ENCODE measurements at places on chromosomes 4 and X.

GRCh38 chr4:139884438-139884837, 218.8 kb downstream of the MGST2 start:
- DNase-seq = peak; percentile 93

- DNase-seq = no peak
Measured at GRCh38 chr4:31701256-31701655, 981.1 kb downstream of the PCDH7 start.

DNA sequence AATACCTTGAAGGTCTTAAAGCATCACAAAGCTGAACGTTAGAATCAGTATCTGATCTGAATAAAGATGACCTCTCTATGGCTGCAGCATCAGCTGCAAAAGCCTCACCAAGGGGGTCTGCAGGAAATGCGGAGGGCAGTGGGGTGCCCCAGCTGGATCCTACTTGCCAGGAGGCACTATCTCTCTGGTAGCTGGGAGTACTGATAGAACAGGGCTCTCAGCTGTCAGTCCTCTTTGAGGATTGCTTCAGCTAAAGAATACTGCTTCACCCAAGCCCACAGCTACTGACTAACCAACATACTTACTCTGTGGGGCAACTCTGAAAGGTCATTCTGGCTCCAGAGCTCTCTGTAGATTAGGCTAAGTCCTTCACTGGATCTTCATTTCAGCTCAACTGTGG, 112.5 kb upstream of the ZFP42 start:
- DNase-seq = no peak

DNA sequence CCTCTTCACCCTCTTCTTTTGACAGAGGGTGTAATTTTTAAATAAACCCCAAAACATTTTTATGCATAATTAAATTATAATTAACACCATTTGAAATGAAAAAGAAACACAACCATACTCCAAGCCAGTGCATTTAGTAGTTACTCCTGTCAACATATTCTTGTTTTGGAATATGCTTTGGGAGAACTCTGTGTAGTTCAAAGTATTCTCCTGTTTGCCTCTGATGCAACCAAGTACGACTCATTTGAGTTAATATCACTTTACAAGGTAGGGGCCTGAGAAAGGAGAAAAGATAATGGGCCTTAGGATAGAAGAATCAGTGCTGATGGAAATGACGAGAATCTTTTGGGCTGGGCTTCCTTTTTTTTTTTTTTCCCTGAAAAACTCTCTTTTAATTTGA, 2.7 kb downstream of the PTPN13 start:
- DNase-seq = no peak

GRCh38 chr4:213971-214370, 89.7 kb downstream of the ZNF718 start:
- DNase-seq = no peak

DNA sequence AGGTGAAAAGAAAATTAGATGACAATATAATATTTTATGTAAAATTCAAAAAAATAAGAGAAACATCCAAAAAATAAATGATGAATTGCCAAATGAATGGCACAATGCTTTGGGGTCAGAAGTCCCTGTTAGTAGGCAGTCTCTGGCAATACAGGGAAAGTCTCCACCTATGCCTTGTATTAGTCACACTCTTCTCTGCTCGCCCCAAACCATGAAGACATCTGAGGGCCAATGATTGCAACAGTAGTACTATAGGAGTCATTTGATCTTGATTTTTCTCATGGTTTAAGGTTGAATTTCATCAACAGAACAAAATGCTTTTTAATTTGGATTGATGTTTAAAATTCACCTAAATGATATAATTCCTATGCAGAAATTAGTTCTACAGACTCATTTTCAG, 3.9 kb upstream of the PRSS12 start:
- no peak for DNase-seq

DNA sequence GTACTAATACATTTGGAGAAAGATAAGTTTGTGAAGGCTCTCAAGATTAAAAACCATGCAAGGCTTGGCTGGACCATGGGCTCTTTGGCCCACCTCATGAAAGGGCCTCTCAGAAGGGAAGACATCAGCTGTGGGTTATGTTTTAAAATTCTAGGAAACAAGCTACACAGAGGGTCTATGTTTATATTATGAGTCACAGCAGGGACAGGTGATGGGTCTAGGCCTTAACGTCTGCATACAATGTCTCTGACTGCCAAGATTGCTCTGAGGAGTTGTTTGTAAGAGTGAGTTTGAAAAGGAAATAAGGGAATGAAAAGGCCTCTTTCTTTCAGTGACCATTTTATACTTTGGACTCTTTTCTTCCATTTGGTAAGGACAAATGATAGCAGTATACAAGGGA, 77.0 kb upstream of the ARMCX2 start:
- DNase-seq = peak; percentile 29

DNA sequence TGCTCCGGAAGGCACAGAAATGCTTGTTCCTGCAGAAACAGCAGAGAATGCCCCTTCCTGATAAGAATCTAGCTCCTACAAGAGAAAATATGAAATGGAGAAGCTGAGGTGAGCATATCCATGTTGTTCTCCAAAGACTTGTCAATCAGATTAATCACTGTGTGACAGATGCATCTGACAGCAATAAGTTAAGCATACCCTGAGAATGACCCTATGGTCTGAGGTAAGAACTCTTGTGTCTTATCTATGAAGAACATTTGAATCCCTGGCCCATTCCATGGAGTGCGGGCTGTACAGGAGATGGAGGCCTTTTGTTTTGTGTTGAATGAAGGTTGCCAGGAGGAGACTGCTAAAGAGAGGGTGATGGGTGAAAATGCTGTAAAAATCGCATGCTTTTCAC, 21.5 kb upstream of the ASB5 start:
- DNase-seq = no peak

DNA sequence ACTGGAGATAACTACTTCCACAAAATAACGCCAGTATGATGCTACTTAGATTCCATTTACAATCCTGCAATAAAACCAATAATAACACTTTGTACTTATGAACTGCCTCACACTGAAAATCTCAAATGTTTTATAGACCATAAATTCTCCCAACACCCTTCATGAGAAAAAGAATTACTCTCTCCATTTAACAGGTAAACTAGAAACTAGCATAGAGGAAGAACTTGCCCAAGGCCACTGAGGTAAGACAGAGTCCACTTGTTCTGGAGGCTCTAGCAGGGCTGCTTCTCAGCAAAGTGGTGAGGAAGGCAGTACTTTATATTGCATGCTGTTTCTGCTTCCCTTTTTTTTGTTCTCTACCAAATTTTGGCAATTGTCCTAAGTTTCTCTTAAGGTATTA, 11.5 kb upstream of the BMP3 start:
- DNase-seq = no peak

- peak; percentile 46 for DNase-seq
Measured at GRCh38 chrX:50747471-50747900, 66.5 kb downstream of the SHROOM4 start.

GRCh38 chr4:73754934-73755333, 14.6 kb downstream of the CXCL8 start:
- DNase-seq = no peak

GRCh38 chr4:46586566-46586965, 196.6 kb upstream of the GABRA2 start:
- DNase-seq = no peak

DNA sequence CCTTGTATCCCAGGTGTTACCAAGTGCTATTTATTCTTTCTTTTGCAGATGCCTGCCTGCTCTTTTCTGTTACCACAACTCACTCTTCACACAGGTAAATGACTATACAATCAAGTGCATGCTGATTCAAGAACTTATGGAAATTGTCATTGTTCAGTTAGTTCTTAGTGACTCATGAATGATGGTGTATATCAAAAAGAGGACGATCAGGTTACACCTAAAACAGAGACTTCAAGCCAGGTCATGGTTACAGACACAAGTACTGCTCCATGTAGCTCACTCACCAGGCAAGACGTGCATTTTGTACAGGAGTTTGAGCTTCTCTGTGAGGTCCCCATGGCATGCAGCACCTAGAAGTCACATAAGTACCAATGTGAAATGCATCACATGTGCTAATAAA, 59.3 kb upstream of the UCP1 start:
- no peak for DNase-seq

DNA sequence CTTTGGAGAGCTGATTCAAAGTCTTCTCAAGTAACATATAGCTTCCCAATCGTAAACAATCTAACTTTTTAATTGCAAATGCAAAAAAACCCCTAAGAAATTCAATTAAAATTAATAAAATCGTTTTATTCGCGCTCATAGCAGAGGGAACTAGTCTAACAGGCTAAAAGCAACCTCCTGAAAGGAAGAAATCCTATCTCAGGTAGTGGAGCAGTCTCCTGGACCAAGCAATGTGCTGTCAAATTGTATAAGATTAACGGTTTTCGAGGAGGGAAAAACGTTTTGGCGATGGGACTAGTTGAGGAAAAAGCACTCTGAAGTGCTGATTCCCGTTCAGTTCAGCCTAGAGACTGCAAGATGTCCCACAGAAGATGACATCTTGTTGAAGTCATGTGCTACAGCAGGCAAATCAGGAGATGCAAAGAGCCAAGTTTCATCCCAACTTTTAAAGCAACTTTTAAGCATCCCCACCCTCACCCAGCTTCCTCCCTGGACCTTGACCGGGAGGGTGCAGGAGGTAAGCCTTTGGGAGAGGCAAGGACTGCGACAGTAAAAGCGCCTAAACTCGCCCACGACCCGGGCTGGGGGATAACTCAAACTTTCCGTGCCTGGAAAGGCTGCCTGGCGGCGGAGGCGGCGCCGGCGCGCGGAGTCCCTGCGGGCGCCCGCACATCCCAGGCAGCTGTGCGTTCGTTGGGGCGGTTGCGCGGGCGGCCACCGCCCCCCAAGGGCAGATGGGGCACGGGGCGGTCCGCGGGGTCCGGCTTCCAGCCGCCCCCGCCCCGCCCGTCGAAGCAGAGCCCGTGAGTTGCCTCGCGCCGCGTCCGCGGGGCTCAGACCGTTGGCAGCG, 784 bp downstream of the MAP7D3 start:
- DNase-seq = no peak

DNA sequence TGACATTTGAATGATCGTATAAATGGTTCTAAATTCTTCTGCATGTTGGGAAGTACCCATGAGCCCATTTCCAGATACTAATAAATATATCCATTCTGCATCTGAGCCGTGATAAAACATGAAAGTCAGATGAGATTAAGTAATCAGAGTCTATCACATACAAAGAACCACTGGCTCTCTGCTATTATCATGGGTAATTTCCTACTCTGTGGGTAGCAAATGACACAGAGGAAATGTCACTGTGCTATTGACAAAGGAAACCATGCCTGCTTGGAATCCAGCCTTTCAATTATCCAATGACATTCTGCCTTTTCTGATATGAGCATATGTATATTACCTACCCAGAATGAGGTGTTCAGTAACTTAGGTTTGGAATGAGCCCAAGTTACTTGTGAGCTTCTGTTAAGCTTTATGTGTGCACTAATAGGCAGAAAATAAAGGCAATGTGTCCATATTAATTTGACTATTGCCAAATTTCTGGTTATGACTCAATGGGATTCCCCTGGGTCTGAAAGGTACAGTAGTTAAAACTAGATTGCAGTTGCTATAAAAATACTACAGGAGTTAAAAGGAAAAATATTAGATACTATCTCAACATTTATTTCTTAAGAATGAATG, 238.7 kb upstream of the KCNIP4 start:
- DNase-seq = no peak

DNA sequence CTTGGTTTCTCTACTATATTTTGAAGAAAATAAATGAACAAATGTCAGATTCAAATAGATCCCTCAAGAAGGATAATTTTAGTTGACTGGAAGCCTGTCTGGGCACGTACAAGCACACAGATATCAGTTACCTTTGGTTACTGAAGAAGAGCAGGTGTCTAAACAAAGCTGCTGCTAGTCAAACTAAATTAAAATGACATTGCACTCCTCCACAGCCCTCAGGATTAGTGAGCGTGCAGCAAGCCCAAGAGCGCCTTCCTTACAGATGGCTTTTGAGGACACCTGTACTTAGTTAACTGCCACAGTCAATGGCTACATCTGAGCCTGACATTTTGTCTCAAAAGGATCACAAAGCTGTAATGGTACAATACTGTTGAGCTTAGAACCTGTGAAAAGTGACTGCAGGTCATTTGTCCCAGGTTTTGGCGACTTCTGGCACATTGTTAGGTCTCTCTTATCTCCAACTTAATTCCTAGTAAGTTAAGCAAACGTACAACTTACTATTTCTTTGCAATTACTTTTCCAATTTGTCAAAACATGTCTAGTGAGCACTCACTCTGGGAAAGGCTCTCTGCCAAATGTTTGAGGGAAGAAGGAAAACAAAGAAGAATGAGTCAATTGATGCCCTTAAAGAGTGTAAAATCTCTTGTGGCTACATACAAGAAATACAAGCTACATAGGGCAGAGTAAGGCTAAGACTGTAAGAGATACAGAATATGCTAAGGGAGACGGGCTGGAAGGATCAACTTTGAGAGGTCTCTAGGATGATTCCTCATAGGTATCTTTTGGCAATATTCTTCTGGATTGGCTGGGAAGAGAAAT, 25.6 kb upstream of the DAPP1 start:
- peak; percentile 59 for DNase-seq

- no peak for DNase-seq
Measured at GRCh38 chrX:31376408-31377022, 304.7 kb upstream of the FTHL17 start.

DNA sequence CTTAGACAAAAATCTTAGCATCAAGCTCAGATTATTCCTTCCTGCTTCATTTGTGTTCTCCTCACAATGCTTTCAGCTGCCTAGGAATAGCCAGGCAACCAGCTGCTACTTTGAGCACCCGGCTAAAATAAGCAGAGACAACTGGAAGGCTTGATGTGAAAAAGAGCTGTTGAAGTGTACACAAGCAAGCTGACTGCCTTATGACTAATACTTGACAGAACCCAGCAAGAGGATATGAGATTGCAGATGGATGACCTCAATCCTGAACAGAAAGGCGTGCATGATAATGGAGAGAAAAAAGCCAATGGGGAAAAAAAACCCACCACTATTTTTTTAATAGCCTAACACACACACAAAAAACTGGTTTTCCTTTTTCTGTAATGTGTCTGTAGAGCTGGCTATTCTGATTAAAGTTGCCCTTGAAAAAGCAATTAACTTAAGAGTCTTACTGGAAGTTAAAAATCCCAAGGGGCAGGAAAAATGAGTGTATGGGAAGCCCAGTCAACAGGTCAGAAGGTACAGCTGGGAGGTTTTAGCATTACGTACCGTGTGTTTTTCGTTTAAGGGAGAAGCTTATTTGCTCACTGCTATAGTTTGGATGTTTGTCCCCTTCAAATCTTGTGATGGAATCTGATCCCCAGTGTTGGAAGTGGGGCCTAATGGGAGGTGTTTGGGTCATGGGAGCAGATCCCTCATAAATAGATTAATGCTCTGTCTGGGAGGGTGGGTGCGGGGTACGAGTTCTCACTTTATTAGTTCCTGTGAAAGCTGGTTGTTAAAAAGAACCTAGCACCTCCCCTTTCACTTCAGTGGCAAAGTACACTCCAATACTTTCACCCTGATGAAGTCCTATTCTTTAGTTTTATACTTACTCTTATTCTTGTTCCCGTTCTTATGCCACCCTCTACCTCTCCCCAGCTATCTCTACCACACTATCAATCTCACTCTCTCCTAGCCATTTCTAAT, 37.1 kb upstream of the HERC6 start:
- DNase-seq = peak; percentile 71

Measured in COLO829 (cell line).